ENCODE measurements at places on chromosomes 2 and 18.

- H3K4me3 ChIP-seq, result no peak overlapping the region
- H3K27ac ChIP-seq, result peak overlapping the region; percentile 29
- H3K4me1 ChIP-seq, result peaks cover 96% of the 10 kb centered on the region
- no peaks in the 10 kb centered on the region for H3K27me3 ChIP-seq
- peaks cover 9% of the 10 kb centered on the region for H3K36me3 ChIP-seq
These were observed 31.3 kb downstream of the ITGA6 start for GRCh38 chr2:172458561-172459124.

- no peaks in the 10 kb centered on the region for H3K27me3 ChIP-seq
- no peak overlapping the region for H3K27ac ChIP-seq
- DNase-seq, result no peak
- H3K4me3 ChIP-seq, result no peak overlapping the region
- H3K36me3 ChIP-seq, result peaks cover 9% of the 10 kb centered on the region
These were observed 7.0 kb upstream of the DRC1 start for GRCh38 chr2:26394694-26395093.

- H3K4me3 ChIP-seq, result no peak overlapping the region
- DNase-seq, result no peak
- no peaks in the 10 kb centered on the region for H3K36me3 ChIP-seq
- no peak overlapping the region for H3K27ac ChIP-seq
- H3K27me3 ChIP-seq, result no peaks in the 10 kb centered on the region
These were observed 86.9 kb upstream of the ZC3H15 start for GRCh38 chr2:186399082-186399644.

DNA sequence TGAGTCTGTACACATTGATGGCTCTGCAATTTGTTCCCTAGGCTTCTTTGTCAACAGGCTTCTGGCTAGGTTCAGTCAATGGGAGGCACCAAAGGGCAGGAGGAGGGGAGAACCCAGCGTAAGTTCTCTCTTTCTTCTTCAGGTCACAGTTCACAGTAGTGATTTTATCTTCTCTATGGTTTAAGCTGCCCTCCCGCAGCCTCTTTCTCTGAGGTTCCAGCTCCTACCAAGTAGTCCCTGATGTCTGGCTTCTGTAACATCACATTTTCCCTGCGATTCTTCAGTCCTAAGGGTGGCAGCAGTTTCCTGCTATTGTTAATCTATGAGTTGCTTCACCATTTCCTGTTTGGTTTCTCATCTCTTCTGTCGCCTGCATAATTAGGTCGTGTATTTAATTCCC lies 107.4 kb downstream of the CPO start:
- H3K27ac ChIP-seq, result no peak overlapping the region
- peaks cover 10% of the 10 kb centered on the region for H3K4me1 ChIP-seq
- H3K27me3 ChIP-seq, result no peaks in the 10 kb centered on the region
- no peaks in the 10 kb centered on the region for H3K36me3 ChIP-seq

DNA sequence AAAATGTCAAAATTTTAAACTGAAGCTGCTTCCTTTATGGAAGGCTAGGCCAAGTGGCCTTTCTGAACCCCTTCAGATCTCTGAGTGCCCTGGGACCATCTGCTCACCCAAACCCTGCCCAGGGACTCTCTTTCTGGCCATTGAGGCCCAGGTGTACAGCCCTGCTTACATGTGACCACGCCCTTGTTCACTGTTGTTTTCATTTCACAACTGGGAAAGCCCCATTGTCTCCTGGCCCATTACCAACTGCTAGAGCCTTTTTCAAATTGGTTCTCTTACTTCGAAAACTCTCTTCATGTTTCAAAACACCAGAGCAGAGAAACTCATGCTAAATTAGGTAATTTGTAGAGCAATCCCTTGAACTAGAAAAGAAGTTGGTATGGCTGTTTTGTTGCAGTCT lies 219.5 kb upstream of the TANK start:
- H3K36me3 ChIP-seq, result no peaks in the 10 kb centered on the region
- H3K4me3 ChIP-seq, result no peak overlapping the region
- no peak overlapping the region for H3K27ac ChIP-seq
- no peak for DNase-seq
